ENCODE measurements at places on chromosomes 3 and 15.

DNA sequence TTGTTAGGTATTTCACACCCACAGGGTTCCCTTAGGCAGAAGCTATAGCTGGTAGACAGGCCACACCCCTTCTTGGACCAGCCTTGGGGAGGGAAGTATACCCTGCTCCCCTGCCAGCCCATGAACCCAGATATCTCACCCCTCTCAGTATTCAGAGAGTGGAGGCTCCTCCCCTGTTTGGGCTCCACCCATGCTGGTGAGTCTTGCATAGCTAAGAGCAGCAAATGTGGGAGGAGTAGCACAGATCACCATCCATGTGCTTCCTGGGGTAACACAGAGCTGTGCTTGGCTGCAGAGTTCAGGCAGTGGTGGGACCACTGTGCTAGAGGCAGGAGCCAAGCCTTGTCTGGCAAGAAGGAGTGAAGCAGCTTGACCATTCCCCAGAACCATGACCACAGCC is 427.2 kb downstream of the ZIC1 start:
- no peak for DNase-seq

DNA sequence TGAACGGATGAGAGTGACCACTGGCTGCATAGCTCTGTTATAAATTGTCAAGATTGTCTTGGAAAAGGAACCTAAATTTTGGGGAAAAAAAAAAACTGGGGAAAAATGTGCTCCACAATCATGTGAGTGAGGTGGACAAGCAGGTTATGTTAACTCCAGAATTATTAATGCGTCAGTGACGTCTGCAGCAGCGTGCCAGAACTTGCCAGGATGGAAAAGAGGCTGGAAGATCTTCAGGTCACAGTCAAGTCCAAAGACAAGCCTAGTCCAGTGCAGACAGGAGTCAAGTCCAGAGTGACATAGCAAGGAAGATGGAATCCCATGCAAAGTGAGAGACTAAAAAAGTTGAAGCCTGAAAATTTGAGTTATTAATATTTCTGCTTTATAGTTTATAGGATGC is 140.6 kb downstream of the RYR3 start:
- no peak for DNase-seq

- no peak for DNase-seq
These were observed 110.5 kb downstream of the PGPEP1L start for GRCh38 chr15:98896802-98897732.

- DNase-seq, result no peak
These were observed 620.7 kb upstream of the ZNF385D start for GRCh38 chr3:22371607-22372291.

GRCh38 chr3:39362192-39362591 is 21.0 kb upstream of the SLC25A38 start:
- DNase-seq, result no peak

DNA sequence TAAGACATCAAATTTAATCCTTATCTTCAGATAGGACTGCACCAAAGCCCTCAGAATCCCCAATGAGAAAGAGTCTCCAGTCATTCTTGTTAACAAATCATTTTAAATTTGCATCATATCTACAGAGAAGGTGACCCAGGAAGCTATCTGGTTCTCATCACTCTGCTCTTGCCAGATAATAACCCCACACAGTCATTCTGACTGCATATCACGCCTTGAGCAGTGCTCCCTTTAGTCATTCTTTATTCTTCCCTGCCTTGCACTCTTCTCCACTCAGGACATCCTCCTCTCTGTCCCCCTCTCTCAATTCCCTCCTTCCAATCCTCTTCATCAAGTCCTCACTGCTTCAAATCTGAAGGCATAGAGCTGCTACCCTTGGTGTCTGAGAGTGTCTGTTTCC is 83.7 kb upstream of the COL6A6 start:
- DNase-seq, result no peak

DNA sequence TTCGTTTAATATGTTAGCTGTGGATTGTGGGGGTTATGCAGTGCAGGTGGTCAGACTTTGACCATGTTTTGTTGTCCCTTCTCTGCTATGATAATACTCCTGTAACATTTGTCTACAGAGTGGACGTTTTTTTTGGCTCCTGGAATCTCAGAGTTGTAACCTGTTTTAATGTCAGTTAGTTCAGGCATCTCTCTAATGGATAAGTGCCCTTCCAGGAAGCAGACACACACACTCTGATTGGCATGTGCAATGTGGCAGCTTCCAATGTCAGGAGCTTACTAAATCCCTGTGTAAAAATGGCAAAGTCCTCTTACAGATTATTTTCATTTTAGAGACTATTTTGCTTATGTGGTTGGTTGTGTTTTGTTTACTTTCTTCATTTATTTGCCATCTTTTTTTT is 222.2 kb upstream of the ARPP21 start:
- DNase-seq, result no peak
